ENCODE measurements at places on chromosomes 6 and 20. TPM values are rescaled to one million over a fixed set of nuclear protein-coding genes. Genes with fewer than 3 reads are reported as not detected.

Gene SLC4A11
- 2.0 TPM for total RNA-seq

Gene TCF21
- not detected for total RNA-seq

Gene RIPOR2
- total RNA-seq = 4.0 TPM

Gene ULBP3
- total RNA-seq = 16.2 TPM

Gene LTB
- not detected for total RNA-seq

Gene EFCAB8
- 0.29 TPM for total RNA-seq

Gene CTAGE9
- total RNA-seq = not detected

Gene ALDH5A1
- total RNA-seq = 14.6 TPM

Gene FAM217A
- total RNA-seq = 0.13 TPM

All from progenitor cell of endocrine pancreas (in vitro differentiated cells).